ENCODE measurements at places on chromosomes 11 and 22.

DNA sequence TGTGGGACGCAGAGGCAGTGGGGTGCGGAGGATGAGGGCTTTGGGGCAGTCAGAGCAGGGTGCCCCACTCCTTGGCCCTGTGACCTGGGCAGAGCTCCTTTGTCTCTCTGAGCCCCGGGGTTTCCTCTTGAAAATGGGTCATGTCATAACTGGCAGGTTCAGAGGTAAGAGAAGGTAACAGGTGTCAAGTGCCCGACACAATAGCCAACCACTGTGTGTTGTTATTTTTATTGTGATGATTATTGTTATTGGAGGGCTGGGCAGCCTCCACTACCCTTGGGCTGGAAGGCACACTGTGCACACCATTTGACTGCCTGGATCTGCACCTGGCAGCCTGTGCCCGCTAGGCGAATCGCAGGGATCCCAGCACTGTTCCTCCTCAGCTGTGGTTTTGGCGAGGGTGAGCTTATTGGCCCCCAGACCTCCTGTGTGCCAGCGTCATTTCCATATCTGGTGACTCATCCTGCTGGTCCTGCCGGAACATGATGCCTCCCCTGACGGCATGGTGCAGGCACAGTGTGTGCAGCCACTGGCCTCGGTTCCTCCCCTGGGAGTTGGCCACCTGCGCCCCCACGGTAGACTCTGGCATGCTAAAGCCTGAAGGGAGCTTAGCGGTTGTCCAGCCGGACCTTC is 15.4 kb upstream of the SOX10 start:
- no peak for DNase-seq

DNA sequence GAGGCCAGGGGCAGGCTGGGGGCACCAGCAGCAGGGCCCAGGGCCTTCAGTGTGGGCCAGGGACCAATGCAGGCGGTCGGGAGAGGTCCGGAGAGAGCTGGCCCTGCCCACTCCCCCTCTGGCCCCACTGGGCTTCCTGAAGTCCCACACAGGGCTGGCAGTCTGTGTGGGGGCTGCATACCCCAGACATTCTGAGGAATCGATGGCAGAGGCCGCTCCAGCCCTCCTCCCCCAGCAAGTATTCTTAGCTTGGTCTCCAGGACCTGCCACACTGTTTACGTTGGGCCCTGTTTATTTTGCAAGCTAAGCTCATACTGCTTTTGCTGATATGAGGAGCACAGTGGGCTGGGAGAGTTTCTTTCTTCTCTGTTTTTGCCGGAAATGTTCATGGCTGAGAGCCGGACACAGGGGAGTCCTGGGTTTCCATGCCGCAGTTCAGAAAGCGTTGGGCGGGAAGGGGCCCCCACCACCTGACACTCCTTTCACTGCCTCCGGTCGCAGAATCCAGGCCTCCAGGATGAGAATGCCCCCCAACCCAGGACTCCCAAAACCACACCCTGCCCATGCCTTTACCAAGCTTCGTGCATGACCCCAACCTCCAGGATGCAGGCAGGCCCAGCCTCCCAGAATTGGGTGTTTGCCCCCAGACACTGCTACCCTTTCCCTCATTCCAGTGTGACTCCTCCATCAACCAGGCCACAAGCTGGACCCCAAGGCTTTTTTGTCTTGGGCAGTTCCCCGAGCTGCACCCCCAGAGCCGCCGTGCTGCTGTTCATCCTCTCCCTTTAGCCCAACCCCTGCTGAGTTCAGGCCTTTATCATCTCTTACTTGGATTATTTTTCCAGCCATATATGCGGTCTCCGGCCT is 81.8 kb upstream of the KCNQ1OT1 start:
- DNase-seq = no peak

DNA sequence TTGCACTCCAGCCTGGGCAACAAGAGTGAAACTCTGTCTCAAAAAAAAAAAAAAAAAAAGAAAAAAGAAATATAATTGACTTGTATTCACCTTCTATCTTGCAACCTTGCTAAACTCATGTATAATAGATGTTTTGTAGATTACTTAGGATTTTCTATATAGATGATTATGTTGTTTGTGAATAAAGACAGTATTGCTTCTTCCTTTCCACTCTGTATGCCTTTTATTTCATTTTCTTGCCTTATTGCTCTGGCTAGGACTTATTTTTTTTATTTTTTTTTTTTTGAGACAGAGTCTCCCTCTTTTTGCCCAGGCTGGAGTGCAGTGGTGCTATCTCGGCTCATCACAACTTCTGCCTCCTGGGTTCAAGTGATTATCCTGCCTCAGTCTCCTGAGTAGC is 29.7 kb upstream of the SOX10 start:
- no peak for DNase-seq

DNA sequence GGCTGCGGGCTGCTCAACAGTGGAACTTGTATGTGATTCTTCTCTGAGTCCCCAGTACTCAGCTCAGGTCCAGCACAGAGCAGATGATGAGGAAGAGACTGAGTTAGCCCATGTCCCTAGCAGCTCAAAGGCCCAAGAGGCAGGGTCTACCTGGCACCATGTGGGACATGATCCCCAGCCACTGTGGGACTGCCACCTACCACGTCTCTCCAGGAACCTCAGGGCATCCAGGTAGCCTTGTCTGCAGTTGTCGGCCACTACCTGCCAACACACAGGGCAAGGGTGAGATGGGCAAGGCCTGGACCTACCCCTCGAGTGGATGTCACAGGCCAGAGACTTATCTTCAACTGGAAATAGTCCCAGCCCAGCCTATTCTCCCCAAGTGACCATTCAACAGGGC is 4.4 kb downstream of the PNPLA5 start:
- no peak for DNase-seq

DNA sequence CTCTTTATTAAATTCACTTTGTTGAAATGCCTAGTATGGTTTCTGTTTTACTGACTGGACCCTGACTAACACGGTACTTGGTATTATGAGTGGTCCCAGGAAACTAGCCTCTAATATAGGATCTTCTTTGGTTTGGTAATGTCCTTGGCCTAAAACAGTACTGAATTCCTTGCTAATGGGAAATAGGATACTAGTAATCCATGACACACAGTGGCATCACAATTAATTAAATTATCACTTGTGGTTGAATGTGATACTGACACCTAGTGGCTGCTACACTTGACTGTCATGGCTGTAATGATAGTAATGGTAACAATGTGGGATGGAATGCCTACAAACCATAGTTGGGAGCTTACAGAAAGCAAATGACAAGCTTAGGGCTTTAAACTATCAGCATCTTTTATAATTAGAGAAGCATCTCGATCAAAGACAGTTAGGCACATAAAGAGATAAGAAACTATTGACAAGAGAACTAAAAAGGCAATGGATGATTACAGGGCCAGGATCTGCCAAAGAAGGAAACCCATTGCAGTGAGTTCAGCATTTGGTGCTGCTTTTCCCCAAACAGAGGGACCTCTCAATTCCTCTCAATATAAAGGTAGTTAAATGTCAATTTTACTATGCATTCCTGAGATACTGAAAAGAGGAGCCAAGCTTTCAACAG is 8.6 kb downstream of the DNHD1 start:
- DNase-seq = peak; percentile 51

DNA sequence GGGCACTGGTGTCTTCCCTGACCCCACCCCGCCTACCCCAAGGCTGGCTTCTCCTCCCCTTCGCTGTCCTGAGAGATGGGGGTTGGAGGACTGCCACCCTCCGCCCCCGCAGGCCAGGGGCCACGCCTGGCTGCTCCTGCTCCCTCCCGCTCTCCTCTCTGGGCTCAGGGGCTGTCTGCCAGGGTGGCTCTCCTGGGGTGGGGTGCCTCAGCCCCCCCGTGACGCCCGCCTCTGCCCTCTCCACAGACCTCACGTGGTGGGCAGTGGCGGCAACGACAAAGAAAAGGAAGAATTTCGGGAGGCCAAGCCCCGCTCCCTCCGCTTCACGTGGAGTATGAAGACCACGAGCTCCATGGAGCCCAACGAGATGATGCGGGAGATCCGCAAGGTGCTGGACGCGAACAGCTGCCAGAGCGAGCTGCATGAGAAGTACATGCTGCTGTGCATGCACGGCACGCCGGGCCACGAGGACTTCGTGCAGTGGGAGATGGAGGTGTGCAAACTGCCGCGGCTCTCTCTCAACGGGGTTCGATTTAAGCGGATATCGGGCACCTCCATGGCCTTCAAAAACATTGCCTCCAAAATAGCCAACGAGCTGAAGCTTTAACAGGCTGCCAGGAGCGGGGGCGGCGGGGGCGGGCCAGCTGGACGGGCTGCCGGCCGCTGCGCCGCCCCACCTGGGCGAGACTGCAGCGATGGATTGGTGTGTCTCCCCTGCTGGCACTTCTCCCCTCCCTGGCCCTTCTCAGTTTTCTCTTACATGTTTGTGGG is 8.1 kb downstream of the RCOR2 start:
- DNase-seq = no peak

All from COR-L47 (cell line).